ENCODE measurements at places on chromosomes 13 and 19.

- no peak for DNase-seq
Observed at GRCh38 chr13:98500963-98501421, 75.9 kb downstream of the STK24 start.

DNA sequence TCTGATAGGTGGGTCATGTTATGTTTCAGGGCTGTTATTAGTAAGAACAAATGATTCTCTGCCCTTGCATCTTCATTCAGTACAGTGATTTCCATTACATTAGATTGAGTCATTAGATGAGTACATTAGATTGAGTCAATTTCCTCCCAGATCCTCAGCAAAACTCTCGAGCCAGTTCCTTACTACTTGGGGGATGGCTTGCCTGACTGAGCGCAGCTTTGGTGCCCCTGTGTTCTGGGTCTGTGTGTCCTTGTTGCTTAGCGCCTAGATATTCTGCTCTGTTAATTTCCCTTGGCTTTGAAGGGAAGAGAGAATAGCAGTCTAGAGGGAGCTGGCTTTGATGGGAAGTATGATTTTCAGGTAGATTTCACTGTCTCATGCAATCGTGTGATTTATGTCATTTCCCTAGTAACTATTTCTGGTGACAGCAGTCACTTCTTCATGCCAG is 19.1 kb upstream of the SCEL start:
- DNase-seq, result peak; percentile 21

DNA sequence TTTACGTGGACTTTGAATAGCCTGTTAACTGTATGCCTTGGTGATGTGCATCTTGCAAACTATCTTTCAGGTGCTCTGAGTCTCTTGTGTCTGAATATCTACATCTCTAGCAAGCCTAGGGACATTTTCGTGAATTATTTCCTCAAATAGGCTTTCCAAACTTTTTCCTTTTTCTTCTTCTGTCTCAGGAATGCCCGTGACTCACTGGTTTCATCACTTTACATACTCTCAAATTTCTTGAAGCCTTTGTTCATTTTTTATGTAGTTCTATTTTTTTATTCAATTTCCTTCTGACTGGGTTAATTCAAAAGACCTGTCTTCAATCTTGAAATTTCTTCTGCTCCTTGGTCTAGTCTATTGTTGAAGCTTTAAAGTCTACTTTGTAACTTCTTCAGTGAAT is 332.2 kb downstream of the OXGR1 start:
- DNase-seq, result no peak

DNA sequence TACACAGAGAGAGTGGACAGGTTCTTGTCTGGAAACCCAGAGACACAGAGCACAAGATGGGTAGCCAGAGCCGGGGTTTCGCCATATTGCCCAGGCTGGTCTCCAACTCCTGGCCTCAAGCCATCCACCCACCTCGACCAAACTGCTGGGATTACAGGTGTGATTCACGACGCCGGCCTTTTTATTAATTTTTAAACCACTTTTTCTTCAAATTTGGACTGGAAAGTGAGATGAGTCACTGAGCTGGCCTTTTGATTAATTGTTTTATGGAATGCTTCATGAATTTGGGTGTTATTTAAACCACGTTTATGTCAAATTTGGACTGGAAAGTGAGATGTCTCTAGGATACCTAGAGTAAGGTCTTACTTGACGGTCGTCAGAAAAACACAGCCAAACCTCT is 12.1 kb upstream of the IGFL1 start:
- DNase-seq, result no peak

DNA sequence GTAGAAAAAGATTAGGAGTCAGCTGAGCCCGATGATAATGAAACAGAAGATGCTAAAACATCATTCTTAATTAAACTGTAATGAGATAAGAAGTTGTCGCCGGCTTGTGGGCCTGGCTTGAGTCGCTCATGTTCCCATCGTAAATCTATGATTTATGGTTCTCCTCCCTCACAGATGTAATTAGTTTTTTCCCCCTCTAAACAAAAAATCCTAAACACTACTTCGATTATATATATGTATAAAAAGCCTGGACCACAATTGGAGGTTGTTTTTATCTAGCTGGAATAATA is 151.3 kb downstream of the PTPRS start:
- DNase-seq, result no peak

DNA sequence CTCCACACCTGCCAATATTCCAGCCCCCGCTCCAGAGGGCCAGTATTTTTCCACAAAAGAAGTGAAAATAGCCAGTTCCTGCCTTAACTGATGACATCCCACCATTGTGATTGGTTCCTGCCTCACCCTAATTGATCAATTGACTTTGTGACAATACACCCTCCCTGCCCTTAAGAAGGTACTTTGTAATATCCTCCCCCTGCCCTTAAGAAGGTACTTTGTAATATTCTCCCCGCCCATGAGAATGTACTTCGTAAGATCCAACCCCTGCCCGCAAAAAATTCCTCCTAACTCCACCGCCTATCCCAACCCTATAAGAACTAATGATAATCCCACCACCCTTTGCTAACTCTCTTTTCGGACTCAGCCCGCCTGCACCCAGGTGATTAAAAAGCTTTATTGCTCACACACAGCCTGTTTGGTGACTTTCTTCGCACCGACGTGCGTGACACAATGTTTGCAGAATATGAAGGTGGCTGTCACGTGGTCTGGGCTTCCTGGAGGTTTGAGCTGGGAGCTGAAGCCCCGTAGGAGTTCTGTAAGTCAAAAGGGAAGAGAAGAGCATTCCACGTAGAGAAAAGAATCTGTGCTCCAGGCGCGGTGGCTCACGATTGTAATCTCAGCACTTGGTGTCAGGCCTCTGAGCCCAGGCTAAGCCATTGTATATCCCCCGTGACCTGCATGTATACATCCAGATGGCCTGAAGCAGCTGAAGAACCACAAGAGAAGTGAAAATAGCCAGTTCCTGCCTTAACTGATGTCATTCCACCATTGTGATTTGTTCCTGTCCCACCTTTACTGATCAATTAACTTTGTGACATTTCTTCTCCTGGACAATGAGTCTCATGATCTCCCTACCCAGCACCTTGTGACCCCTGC is 6.2 kb upstream of the FUT3 start:
- no peak for DNase-seq

DNA sequence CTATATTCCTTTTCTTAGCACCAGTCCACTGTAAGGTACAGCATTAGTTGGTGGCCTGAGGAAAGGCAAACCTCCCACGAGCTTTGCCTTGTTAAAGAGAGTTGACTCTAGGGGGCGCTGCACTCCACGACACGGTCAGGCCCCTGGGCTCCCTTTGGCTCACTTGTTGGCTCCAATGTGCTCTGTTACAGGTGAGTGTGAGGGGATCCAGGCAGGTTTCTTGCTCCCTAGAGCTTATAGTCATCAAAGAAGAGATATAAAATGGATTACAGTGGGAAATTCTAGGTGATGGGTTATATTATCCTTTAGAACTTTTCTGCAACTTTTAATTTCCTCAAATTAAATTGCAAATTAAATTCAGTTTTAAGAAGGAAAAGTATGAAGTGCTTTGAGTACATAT is 3.7 kb downstream of the WDR87 start:
- peak; percentile 68 for DNase-seq

DNA sequence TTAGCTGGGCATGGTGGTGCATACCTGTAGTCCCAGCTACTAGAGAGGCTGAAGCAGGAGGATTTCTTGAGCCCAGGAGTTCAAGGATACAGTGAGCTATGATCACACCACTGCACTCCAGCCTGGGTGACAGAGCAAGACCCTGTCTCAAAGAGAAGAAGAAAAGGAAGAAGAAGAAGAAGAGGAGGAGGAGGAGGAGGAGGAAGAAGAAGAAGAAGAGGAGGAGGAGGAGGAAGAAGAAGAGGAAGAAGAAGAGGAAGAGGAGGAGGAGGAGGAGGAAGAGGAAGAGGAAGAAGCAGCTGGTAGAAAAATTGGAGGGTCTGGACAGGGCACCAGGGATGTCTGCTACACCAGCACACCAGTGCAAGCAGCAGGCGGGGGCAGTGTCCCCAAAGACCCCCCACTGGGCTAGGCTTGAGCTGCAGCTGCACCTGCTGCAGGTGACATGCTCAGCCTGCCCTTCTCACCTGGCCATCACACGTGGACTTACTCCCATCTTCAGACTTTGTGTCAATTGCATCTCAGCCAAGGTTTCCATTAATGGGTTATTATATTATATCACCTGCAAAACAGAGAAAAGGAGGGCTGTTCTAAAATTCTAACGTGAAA is 180.9 kb upstream of the ZNF507 start:
- DNase-seq, result no peak

- no peak for DNase-seq
Observed at GRCh38 chr19:32767951-32768679, 48.5 kb downstream of the TDRD12 start.

GRCh38 chr13:39825886-39826285 is 170.4 kb downstream of the COG6 start:
- no peak for DNase-seq

GRCh38 chr13:109645831-109646230 is 140.6 kb downstream of the IRS2 start:
- no peak for DNase-seq

DNA sequence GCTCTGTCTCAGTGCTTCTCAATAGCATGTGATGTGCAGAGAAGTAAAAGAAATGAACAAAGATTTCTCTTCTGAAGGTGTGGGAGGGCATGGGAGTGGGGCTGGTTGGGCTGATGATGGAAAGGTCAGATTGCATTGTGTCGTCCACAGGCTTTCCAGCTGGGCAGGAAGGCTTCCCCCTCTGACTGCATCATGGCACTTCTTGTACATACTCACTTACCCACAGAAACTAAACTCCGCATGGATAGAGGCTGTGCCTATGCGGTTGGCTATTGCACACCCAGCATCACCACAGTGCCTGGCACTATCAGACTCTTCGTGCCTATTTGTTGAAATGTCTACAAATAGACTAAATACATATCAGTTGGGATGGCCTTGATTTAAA is 24.4 kb upstream of the TNFSF11 start:
- no peak for DNase-seq

- DNase-seq, result no peak
Observed at GRCh38 chr13:97285221-97285955, 63.3 kb downstream of the MBNL2 start.

DNA sequence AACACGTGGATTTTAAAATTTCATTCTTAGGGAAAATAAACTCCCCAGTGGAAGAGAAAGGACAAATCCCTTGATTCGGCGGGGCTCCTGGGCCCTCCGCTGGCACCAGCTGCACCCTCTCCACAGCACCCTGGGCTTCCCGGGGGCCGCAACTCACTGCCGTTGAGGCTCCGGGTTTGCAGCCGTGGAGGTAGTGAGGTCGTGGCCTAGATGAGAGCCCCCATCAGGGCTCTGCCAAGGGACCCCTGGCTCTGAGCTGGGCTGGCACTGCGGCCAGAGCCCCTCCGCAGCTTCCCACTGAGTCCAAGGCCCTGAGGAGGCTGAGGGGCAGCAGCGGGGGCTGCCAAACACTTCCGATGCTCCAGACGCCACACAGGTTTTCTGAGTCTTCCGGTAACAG is 133.7 kb upstream of the MCF2L start:
- DNase-seq, result no peak

DNA sequence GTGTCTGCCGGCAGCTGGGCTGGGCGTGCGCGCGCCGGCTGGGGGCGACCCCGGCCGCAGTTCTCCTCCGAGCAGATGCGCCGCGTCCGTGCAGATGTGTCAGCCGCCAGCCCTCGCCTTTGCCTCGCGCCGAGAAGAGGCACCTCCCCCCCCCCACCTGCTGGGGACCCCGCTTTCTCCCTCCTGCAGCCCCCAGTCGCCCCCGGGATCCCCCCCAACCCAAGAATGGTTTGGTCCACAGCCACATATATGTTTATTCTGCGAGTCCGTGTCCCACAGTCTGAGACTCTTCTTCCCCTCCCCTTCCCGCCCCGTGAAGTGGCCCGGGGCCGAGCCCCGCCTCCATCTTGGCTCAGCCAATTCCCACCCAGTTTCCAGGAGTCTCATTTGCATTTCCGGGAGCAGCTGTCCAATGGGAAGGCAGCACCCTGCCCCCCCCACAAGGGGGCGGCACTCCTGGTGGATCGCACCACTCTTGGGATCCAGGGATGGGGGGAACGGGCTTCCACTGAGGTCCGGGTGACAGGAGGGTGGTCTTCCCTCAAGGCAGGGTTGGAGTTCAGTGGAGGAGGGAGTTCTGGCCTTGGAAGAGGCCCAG is 8.6 kb downstream of the ISOC2 start:
- peak; percentile 82 for DNase-seq

DNA sequence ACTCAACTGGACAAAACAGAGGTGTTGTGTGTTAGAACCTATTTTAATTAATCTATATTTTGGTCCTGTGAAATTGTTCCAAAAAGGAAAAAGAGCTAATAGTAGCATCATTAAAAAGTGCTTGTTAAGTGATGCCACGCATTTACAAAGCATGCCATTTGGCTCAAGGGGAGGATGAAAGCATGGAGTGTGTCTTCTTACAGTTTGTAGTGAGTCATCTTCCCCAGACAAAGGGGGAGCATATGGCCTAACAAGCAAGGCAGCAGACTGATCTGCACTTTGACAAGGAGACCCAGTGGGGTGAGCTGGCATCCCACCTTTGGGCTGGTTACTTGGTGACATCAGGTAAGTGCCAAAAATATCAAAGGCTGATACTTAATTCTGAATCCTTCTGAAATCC is 297.0 kb downstream of the FGF9 start:
- DNase-seq, result no peak

- DNase-seq, result no peak
Observed at GRCh38 chr19:34188408-34188807, 16.1 kb downstream of the LSM14A start.

DNA sequence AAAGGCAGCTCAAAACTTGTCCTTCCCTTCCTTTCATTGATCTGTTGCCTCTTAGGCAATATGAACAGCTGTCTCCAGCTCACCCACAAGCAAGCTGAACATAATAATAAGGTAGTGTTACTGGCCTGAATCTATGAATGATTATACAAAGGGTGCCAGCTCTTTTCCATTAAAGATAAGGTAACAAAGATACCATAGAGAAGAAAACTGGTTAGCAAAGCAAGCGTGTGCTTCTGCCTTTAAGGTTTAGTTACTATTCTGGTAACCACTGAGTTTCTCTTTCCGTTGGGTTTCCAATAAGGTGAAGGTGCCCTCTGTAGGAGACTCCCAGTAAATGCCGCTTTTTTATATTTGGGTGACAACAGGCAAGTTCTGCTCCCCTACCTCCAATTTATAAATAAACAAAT is 12.1 kb upstream of the DACH1 start:
- DNase-seq, result peak; percentile 9

- no peak for DNase-seq
Observed at GRCh38 chr13:42275098-42275471, 3.1 kb downstream of the AKAP11 start.

GRCh38 chr13:64256751-64257150 is 2841.1 kb upstream of the PCDH20 start:
- DNase-seq, result no peak

- DNase-seq, result no peak
Observed at GRCh38 chr13:109418111-109418510, 368.3 kb downstream of the IRS2 start.

DNA sequence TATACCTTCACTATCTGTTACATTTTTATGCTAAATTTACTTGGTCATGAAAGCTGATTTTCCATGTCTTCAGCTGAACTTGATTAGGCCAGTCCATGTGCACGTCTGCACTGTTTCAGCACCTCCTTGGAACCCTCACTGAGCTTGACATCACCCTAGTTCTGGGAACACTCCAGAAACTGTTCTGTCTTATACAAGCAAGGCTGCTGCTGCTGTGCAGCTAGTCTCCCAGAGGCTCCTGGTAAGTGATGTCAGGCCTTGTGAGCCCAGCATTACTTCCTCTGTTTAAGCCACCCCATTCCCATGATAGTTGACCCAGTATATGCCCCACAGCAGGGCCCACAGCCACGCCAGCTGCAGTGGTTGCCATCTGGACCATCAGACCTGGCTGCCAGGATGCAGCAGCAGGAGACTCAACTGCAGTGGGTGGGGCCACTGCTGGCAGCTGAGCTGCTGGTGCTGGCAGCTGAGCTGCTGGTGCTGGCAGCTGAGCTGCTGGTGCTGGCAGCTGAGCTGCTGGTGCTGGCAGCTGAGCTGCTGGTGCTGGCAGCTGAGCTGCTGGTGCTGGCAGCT is 90.5 kb upstream of the AKAP11 start:
- no peak for DNase-seq
